ENCODE measurements at places on chromosomes 5 and 9.

- DNase-seq = no peak
Observed at GRCh38 chr5:157113002-157113401, 4.2 kb upstream of the HAVCR2 start.

DNA sequence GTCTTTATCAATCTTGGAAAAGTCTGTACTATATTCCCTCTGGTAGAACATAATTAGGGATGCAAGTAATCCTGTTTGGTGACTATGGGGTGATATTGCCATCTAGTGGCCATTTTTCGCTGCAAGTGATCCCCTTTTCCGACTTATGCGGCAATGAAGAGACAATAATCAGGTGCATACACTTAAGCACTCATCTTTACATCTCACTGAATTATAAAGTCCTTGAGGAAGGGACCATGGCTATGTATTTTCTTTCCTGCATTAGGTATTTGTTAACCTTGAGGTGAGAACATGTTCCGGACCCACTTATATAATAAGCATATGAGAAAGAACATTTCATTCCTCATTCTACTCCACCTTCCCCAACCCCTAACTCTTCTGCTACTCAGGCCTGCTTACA, 19.6 kb upstream of the LIX1 start:
- no peak for DNase-seq

- no peak for DNase-seq
Observed at GRCh38 chr5:125555591-125555990, 809.2 kb upstream of the ZNF608 start.

- no peak for DNase-seq
Observed at GRCh38 chr9:38255599-38255998, 136.9 kb upstream of the ALDH1B1 start.

GRCh38 chr5:141940695-141941271, 17.1 kb downstream of the DELE1 start:
- no peak for DNase-seq

GRCh38 chr9:92332577-92333281, 7.0 kb downstream of the CENPP start:
- DNase-seq = no peak

DNA sequence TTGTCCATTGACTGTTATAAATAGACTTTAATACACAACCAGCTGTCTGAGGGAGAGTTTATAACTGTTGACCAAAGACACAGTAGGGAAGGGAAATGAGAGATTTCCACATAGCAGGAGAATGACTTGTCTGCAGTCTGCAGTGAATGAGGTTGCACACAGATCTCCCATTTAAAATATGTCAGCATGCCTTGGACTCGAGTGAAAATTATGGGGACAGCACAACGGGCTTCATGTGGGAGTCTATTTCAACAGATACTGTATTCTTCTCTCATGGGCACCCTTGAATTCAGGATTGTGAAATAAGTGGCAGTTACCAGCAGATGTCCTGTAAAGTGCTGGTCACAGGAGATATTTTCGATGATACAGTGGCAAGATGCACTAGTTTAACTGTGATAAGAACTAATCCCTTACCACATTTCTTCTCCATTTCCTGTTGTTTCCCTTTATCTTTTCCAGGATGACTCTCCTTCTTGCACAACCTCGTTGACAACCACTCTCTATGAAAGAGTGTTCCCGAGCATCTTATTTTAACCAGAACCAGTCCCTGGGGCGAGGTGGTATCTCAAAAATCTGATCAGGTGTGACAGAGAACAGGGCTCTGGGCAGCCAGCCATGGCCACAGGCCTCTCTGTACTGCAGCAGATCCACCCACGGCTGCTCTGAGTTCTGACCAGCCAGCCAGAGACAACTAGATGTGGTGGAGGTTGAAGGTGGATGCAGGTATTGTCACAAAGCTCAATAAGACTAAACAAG, 51.5 kb upstream of the MAP3K1 start:
- no peak for DNase-seq

DNA sequence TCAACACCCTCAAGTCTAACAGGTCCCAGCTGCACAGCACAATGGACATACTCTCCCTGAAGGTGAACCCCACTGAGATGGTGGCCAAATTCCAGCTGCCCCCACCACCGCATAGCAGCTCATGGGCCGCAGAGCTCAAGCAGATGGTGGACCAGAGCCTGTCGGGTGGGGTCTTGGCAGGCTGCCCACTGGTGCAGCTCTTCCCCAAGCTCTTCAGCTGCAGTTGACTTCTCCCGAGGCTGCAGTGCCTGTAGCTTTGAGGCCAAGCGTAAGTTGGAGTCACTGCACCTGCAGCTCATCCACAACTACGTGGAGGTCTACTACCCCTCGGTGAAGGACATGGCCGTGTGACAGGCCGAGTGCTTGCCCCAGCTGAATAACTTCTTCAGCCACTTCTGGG, 56.6 kb upstream of the SPTLC1 start:
- DNase-seq = no peak

- DNase-seq = no peak
Observed at GRCh38 chr9:14924230-14925219, 14.3 kb upstream of the FREM1 start.

- DNase-seq = no peak
Observed at GRCh38 chr9:115213818-115214334, 95.9 kb upstream of the TNC start.

DNA sequence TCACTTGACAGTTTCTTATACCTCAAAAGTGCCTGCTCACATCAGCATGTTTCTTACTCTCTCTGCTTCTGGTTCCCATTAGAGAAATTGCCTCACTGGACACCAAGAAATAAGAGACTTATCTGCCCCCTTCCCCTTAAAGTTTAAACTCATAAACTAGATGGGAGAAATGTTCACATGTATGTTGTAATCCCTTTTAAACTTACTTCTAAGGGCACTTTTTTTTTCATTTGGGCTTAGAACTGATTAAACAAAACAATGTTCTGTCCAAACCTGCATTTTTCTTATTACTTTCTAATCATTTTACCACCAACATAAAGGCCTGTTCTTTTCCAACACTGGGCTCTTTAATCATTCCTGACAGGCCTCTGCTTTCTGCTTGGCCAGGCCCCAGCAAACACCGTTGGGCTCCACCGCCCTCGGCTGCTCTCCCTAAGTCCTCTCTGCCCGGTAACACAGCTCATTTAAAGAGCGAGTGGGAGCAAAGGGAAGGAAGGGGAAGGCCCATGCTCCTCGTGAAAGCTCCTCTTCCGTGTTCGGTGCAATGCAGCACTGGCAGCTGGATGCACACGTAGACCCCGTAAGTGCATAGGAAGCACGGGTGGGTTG, 53.4 kb downstream of the ROR2 start:
- DNase-seq = no peak

DNA sequence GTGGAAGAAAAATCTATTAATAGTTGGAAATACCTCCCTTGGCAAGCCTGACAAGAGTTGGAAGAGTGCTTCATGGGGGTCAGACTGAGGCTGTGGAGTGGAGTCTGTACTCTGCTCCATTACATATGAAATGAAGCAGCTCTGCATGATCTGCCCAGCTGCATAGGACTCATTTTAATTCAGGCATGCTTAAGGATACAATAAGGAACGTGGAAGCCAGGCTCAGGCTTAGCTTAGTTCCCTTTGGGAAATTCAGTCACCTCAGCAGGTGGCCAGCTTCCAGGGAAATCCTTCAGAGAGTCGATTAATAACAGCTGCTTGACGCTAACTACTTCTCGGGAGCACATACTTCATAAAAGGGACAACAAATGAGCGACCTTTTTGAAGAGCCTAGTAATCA, 1672.9 kb upstream of the WWC1 start:
- DNase-seq = no peak

DNA sequence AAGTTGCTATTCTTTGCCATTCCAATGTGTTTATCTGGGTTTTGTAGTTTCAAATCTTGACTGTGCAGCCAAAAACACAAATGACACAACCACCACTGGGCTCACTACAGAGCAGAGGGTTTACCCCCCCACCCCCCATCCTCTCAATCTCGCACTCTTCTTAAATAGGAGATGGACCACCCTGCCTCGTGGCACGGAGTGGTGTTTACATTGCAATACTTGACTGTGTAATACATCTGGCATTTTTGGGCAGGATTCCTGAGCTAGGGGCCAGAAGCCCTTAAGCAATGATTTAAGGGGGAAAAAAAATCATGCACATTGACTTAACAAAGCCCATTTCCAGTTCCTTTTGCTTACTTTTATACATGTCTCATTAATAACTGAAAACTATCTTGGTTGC, 19.0 kb downstream of the PTCH1 start:
- no peak for DNase-seq

DNA sequence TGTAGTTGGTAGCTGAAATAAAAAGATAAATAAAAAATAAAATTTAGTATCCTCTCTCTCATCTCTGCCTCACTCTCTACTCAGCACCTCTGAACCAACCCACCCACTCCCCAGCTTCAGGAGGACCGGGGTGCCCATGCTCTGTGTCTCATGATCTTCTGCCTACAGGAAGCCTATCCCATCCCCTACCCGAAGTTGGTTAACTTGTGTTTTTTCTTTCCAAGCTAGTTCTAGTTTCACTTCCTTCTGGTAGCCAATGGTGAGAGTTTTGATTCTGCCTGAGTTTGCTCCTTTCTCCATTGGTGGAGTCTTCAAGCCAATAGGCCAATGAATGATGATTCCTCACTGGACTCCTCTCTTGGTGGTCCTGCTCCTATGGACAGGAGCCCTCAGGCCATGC, 32.1 kb downstream of the SNX24 start:
- no peak for DNase-seq

DNA sequence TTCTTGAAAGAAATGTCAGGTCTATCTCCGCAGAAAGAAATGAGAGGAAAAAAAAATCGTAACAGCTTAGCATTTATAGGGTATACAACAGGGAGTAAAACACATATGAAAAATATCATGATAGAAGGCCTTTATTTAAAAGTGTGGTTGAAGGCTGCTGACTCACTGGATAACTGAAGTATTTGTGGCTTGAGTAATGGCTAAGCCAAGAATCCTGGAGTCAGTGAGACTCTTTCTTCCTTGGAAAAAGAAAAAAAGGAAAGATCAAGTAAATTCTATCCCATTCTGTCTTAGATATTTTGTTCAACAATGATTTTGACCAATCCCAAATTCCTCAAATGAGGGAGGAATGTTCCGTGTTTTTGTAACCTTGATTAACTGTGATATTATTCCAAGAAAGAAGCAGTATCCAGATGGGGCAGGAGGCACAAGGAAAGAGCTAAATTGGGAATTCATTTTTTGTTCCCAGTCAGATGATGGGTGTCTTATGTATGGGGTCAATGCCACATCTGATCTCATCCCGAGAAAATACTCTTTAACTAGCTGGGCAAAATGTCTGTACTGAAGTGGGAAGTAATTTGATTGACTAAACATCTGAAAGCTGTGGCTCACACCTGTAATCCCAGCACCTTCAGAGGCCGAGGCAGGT, 64.3 kb upstream of the MYO10 start:
- DNase-seq = no peak

GRCh38 chr5:126683912-126684311, 83.2 kb downstream of the PHAX start:
- no peak for DNase-seq

DNA sequence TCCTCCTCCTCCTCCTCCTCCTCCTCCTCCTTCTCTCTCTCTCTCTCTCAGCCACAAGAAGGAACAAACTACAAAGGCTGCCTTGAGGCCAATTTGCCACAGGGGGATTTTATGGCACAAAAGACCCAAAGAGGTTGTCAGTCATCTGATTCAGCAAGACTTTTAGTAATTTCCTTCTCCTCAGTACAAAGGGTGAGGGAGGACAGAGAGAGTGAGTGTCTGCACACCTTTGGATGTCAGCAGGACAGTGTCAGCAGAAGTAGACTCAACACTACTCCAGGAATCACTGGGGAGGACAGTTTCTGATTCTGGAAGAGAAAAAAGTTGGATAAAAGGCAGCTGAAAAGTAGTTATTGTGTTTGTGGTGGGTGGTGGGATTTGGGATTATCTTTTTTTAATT, 13.6 kb downstream of the TIMD4 start:
- no peak for DNase-seq

- DNase-seq = no peak
Observed at GRCh38 chr9:74322661-74323314, 174.3 kb upstream of the RORB start.

DNA sequence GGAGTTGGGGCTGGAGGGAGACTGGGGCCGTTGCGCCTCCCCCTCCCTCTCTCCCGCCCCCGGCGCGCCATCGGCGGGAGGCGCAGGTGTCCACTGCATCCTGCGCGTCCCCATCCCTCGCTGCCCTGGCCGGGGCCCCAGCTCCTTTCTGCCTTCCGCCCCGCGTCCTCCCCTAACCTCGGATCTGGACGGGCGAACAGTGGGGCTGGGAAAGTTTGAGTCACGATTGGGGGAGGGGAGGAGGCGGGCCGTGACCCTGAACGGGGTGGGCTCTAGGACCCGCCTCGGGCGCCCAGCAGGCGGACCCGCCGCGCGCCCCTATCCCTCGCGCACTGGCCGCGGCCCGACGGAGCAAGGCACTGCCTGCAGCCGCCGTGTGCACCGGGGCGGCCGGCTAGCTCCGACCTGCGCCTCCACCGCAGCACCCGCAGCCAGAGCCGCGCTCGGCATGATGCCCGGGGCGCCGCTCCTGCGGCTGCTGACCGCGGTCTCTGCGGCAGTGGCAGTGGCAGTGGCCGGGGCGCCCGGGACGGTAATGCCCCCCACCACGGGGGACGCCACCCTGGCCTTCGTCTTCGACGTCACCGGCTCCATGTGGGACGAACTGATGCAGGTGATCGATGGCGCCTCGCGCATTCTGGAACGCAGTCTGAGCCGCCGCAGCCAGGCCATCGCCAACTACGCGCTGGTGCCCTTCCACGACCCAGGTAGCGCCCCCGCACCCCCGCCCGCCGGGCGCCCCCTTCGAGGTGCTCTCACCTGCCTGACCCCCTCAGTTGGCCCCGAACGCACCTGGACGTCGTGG, at the start of gene HMCN2:
HMCN2 (plus strand) TSS at position 330 of the 805 bp plus-strand sequence; CDS start at position 449, 119 bp downstream.
- no peak for DNase-seq

GRCh38 chr9:136144450-136144849, 25.8 kb upstream of the TMEM250 start:
- DNase-seq = no peak

DNA sequence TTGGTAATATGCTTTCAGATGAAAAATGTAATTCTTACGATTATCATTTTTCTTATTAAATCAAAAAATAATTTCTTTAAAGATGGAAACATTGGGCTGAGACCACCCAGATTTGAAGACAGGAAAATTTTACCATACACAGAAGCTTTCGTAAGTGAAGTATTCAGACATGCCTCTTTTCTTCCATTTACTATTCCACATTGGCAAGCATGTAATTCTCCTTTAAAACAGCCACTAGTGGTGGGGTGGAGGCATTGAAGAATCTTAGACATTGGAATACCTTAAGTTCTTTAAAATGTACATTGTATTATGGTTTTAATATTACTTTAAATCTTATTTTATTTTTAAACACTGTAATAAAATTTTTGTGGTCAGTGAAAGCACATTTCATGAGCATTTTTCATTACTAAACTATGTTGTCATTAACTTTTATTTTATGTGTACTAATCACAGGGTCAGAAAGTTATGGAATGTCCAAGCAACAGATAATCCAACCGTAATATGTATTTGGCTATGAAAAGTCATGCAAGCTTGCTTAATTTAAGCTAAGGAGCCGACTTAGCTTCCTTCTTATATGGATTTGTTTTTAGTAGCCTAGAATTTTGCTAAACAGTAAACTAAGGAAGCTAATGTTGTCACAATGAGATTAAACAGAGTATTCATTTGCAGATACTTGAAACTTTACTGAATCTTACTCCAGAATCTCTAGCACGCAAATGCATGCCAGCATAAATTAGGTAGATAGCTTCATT, 97.4 kb upstream of the ALDH1A1 start:
- no peak for DNase-seq

- DNase-seq = no peak
Observed at GRCh38 chr5:125655156-125655555, 768.1 kb upstream of the GRAMD2B start.
